ENCODE measurements at places on chromosomes 4 and X.

GRCh38 chrX:72110051-72110875 lies 21.5 kb downstream of the RTL5 start:
- DNase-seq: no peak

DNA sequence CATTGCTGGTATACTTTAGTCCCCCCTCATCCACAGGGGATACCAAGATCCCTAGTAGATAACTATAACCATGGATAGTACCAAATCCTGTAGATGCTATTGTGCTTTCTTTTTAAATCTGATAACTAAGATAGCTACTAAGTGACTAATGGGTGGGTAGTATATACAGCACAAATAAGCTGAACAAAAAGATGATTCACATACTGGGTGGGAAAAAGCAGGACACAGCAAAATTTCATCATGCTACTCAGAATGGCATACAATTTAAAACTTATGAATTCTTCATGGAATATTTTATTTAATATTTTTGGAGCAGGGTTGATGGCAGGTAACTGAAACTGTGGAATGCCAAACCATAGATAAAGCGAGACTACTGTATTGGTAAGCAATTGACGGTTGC lies 161.6 kb downstream of the IL15 start:
- DNase-seq: no peak

DNA sequence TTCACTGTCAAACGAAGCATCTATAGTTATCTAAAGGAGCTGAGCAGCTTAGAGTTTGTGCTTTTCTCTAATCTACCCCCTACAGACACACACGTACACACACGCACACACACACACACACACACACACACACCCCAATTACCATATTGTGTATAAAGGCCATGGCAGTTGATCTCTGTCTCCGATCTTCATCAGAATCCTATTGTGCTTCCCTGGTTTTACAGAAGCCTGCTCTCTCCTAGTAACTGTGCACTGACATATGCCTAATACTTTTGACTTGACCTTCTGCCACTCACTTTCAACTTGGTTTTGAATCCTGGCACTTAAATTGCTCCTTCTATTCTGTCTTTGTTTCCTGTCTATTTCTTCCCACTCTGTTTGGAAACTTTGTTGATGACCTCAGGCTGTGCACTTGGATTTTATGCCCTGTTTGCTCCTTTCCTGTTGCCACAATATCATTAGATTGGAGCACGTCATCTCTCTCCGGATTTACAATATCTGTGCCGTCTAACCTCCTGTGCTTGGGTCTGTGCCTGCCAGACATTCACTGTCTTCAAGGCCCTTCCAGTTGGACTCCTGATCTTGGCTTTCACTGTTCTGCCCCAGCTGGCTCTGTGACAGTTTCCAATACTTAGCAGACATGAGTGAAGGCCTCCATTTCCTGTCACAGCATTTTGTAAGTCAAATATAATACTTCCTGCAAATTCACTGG lies 928.1 kb downstream of the FAT4 start:
- no peak for DNase-seq

DNA sequence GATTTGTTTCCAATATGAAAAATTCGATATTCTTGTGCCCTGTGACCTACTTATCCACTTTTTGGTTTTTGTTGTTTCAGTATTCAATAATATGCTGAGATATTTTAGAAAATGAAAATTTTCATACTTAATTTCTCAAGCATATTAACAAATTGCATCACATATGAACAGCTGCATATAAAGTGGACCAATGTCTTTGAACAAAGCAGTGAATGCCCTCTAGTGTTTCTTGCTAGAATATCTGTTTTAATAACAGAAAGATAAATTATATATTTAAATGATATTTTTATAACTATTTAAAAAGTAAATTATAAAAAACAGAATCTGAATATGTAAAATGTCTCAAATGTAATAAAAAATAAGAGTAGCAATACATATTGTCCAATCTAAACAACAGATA lies 31.7 kb upstream of the INTU start:
- no peak for DNase-seq

DNA sequence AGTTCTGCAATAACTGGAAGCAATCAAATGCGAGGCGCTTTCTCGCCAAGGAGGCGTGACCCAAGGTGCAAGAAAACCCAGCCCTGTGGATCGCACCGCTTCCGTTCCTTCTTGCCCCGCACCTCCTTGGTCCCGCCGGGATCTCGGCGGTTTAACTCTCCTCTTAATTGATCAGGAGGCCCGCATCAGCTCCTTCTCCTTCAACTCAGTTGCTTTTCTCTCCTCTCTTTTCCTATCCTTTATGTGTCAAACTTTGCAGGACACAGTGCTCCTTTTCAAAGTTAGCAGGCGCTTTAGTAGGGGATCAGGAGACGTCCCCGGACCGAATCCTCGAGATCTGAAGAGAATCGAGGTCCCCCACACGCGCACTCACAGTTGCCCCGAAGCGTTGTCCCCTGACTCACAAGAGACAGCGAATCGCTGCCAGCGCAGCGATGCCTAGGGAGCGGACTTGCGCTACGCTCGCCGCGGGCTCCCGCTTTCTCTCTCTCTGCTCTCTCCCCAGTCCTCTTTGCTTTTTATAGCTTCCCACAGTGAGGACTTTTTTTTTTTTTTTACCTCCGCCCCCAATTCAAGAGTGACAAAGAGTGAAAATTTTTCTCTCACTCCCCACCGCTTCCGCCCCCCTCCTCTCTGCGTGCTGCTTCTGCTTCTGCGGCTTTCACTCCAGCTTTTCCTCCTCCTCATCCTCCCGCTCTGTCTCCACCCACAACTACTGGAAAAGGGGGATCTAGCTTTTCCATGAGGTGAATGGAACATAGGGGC lies at the start of gene DKK2:
TSS of gene DKK2 (minus strand) at position 495 of the 765 bp plus-strand sequence. CDS start 722 bp downstream, outside the sequence.
- DNase-seq: no peak

DNA sequence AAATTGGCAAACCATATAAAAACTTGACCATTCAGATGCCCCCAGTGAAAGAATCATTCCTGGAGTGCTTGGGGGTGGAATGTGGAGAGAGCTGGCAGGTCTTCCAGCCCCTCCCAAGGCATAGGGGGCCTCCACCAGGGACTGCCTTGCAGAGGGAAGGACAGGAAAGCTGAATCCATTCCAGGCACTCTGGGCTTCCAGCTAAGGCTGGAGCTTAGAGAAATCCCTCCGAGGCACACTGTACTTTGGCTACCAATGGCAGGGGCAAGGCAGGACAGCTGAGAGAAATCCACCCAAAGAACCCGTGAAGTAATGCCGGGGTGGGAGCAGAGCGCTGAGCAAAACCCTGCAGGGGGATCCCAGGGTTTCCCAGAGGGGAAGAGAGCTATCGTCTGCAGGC lies 4.0 kb downstream of the CENPU start:
- no peak for DNase-seq

DNA sequence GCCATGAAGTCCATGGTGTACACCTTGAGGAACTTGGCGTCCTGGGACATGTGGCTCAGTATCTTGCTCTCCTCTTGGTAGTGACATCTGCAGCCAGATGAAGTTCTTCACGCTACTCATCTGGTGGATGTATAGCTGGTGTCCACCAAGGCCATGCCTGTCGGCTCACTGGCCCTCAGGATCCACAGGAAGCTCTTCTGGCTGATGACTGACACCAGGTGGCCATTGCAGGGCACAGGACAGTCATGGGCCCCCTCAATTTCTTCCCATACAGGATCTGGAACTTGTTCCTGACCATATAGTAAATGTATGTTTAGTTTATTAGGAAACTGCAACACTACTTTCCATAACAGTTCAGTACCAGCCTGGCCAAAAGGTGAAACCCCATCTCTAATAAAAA lies 10.3 kb upstream of the CLCN5 start:
- no peak for DNase-seq

GRCh38 chr4:107630185-107630705 lies 89.8 kb downstream of the PAPSS1 start:
- no peak for DNase-seq

DNA sequence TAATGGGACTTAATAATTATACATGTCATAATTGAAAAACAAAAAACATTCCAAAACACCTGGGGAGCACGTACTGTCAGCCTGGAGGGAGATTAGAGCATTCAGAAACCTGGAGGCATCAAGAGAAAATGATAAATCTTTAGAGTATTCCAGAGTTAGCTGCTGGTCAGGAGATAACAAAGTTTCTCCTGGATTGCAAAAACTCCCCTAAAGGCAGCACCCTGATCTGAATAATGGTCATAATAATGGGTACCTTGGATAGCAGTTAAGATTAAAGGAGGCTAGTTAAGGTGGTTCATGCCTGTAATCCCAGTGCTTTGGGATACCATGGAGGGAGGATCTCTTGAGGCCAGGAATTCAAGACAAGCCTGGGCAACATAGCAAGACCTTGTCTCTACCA lies 15.9 kb upstream of the RAB40A start:
- DNase-seq: no peak

DNA sequence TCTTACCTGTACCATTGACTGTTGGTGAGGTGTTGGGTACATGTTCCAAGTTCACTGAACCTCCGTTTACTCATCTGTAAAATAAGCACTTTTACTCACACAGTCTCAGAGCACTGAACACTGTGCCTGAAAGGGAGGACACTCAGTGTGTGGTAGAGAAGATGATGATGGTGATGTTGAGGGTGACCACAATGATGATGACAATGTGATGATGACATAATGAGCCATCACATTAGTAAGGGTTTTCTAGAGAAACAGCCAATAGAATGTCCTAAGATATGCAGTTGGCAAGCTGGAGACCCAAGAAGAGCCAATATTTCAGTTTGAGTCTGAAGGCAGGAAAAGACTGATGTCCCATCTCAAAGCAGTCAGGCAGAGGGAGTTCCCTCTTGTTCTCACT lies 315.4 kb upstream of the IGFBP7 start:
- no peak for DNase-seq

Data from activated T-helper 1 cell treated with anti-CD3 and anti-CD28 coated beads, Interleukin-2, amount 50 U/mL, for 16 hours (primary cell).